Fibroblast of gingiva (primary cell): ENCODE measurements at places on chromosomes 6 and 20.

DNA sequence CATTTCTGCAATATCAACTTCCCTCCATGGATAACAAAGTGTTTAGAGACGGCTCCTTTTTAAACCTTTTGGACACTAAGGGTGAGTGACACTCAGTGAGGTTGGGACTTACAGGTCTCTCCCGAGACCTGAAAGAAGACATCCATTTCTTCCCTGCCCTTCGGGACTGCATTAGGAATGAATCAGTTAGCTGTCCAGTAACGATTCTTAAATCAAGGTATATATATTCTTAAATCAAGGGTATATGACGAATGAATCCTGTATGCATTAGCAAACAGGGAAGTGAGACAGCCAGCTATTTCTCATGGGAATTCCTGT is 52.9 kb downstream of the EDN1 start:
- DNase-seq = peak; percentile 32

DNA sequence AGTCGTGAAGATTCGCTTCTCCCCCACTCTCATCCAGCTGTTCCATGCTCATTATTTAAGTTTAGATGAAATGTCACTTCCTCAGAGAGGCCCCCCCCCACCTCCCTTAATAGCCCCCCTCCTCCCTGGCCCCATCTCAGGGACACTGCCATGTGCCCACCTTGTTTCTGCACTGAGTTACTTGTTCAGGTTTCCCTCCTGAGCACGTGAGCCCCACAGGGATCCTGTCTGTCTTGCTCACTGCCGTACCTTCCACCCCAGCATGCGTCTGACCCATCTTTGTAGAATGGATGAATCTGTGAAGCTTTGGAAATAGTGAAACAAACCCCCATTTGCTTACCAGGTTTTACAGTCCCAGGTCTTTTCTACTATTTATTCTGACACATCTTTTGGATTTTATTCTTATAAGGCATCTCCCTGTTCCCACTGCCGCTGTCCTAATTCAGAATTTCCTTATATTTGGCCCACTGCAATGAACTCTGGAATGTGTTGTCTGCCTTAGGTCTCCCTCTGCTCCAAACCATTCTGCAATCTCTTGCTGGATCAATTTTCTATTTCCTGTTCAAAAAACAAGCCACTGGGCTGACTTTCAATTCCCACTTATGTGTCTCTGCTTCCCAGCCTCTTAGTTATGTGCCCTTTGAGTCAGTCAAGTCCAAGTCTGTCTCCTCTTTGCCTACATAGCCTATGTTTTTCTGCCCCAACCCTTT is 136.5 kb upstream of the ECI2 start:
- peak; percentile 41 for DNase-seq

DNA sequence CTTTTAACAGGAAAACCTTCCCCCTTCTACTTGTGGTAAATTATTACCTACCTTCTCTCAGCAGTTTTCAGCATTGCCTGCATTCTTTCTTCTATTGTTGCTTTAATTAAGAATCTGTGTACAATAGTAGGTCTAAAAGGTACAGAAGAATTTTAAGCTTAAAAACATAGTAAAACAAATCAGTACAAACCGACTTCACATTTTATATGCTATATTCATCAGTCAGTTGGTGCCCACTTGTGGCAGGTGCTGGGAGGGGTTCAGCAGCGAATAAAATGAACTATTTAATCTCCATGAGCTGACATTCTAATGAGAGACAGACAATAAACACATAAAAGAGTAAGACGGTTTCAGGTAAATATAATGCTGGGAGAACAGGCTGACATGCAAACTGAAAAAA is 73.4 kb upstream of the FBXO30 start:
- peak; percentile 37 for DNase-seq

DNA sequence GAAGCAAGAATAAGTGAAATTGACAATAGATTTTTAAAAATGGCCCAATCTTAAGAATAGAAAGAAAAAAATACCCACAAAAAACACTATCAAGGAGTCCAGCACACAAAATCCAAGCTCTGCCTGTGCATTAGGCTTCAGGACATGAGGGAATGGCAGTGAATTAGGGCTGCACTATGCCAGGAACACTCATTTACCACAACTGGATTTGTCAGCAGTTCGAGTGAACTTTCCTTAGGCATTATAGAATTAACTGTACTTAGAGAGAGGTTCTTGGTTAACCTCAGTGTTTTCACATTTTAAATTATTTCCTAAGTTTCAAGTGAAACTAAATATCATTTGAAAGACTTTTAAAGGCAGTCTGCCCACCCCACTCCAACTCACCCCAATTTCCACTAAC is 34.8 kb downstream of the SLC22A3 start:
- no peak for DNase-seq

GRCh38 chr6:1609648-1610496 is at the start of gene FOXC1:
FOXC1 (plus strand) TSS chr6:1609915; CDS start chr6:1610446, 531 bp downstream.
- DNase-seq = peak; percentile 92

DNA sequence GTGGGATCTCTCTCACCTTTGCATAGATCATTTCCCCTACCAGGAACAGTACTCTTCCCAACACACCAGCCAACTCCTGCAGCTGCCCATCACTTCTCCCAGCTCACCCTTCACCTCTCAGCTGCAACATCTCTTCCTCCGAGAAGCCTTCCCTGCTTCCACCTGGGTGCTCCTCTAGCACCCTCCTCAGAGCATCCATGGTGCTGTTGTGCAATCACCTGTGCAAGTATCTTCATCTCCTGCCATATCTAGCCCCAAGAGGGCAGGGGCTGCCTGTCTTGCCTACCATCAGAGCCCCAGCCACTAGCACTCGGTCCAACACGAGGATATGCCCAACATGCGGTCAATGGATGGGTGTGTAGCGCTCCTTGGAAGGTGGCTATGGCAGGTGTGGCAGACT is 75.8 kb downstream of the BANF2 start:
- DNase-seq = no peak

GRCh38 chr6:52741872-52742271 is 21.4 kb downstream of the GSTA2 start:
- no peak for DNase-seq

- no peak for DNase-seq
Observed at GRCh38 chr6:5053038-5053437, 32.1 kb upstream of the PPP1R3G start.

DNA sequence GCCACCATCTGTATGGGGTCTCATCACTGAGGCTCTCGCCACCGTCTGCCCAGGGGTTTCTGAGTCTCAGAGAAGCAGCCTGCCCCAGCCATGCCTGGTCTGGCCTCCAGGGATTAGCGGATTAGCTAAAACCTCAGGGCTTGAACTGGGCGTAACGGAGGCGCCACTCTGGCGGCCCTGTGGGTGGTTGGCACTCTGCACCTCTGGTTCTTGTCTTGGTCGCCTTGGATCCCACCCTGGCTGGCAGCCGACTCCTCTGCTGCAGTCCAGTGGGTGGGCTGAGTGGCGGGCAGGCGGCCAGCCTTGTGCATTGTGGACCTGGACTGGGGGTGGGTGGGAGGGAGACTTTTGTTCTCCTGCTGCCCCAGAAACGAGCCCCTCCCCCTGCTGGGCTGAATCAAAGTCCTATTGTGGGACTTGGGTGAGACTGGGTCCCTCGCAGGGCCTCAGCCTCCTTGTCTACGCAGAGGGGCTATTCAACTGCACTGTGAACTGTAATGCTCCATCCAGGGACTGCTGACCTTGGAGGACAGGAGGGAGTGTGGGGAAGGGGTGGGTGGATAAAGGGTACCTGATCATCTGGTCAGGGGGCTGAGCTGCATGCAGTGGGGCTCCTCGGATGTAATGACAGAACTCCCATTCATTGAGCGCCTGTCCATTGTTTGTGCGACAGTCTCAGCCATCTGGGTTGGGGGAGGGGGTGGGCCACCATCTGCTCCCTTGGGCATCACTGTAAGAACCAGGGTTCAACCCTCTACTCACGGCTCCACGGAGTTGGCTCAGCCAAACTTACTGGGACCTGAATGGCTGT is 23.9 kb downstream of the SUN5 start:
- no peak for DNase-seq
